Skin of body (tissue), 3 donors: ENCODE measurements at places on chromosomes 12 and 14. TPM values are rescaled to one million over a fixed set of nuclear protein-coding genes. Genes with fewer than 3 reads are reported as not detected.

GRCh38 chr12:116835484-116835883 lies 45.8 kb downstream of the HRK start:
- DNase-seq = no peak

DNA sequence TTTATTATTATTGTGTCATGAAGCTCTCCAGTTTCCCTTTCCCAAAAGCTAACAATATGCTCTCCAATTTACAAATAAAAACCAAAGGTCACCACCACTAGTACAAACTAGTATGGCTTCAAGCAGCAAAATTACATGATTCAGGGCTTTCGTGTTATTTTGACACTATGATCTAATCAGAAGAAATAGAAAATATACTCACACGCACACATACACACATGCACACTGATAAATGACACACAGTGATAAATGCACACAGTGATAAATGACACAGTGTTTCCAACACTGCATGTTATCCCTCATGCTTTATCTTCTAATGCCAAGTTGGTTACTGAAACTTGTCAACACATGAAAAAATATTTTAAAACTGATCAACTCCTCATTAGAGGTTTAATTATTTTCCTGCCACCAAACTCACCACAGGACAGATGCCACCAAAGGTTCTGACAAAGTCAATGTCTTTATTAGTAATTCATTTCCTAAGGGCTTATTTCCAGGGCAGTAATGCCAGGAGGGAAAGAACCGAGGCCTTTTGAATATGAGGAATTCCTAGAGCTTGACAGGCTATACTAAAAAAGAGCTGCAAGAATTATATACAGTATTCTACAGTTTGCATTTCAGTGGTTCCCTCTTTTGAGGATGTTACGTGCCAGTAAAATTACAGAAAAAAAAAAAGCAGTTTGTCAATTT lies 82.4 kb downstream of the PPP2R5E start:
- no peak for DNase-seq

DNA sequence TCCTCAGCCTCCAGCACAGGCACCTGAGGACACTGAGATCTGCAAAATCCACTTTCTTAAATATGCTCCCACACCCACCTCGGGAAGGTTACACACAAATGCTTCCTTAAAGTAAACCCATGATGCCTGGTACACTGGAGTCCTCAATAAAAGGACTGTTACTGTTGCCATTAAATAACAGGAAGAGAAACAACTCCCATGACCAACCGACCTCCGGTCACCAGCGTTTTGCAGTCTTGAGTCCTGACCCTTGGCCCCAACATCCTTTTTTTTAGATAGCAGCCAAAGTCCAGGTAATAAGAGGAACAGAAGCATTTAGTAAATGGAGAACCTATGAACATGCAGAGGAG lies 42.4 kb downstream of the ITPK1 start:
- DNase-seq = no peak

DNA sequence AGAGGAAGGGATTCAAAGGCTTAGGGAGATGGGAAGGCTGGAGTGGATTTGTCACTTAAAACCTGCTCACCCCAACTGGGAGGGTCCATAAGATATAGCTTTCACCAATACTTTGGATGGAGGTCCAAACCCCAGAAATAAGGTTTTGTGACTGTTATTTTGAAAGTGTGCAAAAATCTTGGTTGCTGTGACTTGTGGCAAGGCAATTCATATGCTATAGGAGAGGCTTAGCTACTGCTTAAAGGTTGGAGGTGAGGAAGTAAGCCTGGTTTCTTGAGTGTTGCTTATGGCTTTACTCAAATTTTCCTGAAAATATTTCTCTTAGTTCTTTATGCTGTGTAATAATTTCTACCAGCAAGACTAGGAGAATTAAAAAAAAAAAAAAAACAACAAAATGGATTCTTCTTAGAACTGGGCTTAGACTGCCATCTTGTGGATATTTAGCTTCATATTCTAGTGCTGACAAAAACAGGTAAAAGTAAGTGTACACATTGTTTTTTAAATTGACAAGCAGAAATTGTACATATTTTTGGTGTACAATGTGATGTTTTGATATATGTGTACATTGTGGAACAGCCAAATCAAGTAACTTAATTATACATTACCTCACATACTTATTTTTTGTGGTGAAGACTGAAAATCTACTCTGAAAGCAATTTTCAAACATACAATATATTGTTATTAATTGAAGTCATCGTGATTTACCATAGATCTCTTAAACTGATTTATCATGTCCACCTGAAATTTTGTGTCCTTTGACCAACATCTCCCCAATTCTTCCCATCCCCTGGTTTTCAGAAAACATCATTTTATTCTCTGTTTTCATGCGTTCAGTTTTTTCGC lies 23.0 kb downstream of the PDE6H start:
- DNase-seq = peak; percentile 25

DNA sequence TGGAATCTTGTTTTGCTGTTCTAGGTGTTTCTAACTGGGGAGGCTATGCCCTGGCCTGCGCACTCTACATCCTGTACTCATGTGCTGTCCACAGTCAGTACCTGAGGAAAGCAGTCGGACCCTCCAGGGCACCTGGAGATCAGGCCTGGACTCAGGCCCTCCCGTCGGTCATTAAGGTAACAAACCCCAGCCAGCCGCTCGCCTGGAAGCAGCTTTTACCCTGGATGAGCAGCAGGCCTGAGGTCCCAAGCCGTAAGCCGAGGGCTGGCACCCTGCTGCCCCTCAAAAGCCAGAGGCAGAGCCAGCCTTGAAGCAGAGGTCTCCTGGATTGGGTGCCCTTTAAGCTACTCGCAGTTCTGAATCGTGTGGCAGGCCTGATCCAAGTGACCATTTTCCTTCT lies 29.1 kb downstream of the GPR68 start:
- DNase-seq = no peak

GRCh38 chr12:121792607-121793439 lies 665 bp downstream of the RHOF start:
- DNase-seq = no peak

DNA sequence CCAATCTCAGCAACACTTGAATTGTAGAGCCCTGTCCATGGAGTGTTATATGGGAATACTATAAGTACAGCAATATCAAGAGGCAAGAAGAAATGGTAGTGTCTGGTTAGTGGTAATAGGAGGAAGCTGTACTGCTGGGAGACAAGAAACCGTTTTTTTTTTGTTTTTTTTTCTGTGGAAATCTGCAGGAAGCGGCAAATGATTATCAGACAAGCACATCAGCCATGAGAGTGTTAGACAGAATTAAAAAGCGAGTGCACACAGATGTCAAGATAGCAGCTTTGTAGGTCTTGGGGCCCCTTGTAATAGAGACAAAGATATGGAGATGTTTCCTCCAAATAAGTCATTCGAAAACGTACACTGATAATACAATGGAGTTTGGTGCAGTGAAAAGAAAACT lies 6.7 kb downstream of the TESPA1 start:
- no peak for DNase-seq

- no peak for DNase-seq
Measured at GRCh38 chr12:113416091-113416754, 6.0 kb upstream of the SDSL start.

DNA sequence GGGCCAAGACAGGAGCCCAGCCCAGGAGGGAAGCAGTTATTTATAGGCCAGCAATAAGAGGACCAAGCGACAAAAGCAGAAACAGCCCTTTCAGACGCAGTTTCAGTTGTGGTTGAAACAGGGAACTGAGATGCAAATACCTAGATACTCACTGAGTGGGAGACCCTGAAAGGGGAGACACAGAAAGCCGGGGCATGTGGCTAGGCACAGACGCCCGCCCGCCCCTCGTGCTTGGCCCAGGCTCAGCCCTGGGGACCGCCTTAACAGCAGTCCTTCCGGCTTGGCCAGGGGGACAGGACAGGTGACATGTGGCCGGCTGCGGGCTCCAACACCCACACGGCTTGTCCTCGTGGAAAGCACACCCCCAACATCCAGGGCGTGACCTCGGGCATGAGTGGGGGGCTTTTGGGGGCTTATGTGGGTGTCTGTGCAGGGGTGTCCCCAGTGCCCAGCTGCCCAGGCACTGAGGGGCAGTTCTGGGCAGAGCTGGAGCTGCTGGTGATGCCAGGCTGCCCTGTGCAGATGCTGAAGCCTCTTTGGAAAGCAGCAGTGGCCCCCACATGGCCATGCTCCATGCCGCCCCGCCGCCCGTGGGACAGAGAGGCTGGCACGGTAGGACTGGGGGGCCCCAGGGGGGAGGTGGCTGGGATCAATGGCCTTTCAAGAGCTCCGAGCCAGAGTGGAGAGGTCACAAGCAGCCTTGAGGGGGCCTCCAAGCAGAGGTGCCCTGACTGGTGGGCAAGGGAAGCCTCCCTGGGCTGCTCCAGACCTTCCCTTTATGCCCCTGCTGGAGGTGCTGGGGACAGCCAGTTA lies 2.1 kb downstream of the PLD4 start:
- no peak for DNase-seq

GRCh38 chr12:2049604-2050540 lies 2.9 kb upstream of the CACNA1C start:
- DNase-seq = no peak

DNA sequence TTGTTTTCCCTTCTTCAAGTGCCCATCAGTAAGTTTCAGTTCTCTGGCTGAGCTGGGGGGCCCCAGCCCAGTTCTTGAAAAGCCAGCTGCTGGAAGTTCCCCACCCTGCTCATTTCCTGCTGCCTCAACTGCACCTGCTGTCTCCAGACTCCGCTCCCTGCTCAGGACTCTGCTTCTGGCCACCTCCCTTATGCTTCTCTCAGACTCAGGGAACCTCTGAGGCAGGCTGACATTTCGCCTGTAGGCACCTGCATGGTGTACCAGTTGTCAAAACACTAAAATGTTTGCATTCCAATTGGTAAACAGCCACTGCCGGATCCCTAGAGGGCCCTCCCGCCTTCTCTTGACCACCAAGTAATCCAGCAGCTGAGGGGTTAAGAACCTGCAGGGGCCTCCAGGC lies 136.5 kb upstream of the VRK1 start:
- DNase-seq = no peak

- DNase-seq = no peak
Measured at GRCh38 chr12:90842477-90842876, 112.5 kb downstream of the CCER1 start.

DNA sequence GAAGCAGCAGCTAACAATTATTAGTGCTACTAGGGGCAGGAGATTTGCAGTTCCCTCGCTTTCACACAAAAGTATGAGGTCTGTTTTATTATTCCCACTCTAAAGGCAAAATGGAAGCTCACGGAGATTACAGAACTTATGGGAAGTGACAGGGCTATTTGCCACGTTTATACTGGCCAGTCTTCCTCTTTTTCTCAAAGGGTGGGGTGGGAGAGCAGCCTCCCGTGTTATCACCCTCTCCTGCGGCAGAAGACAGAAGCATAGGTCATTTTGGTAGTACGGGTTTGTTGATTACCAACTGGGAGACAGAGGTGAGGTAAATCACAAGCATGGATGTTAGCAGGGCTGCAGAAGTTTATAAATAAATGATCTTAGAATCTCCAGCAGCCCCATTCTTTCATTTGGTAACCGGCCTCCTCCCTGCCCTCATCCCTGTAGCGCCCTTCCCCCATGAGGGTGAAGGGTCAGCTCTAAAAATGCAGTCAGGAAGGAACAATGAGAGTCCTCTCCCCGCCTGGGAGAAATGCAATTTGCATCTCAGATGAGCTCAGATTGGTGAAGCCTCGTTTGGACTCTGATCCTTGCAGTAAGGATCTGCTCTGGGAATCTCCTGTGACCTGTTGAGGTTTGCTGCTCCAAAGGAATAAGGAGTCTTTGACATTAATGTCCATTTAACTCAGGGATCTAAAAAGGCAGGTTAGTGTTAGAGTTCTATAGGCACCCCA lies 44.7 kb upstream of the SINHCAF start:
- no peak for DNase-seq

GRCh38 chr12:108831309-108831991 lies 25.9 kb downstream of the SSH1 start:
- no peak for DNase-seq

DNA sequence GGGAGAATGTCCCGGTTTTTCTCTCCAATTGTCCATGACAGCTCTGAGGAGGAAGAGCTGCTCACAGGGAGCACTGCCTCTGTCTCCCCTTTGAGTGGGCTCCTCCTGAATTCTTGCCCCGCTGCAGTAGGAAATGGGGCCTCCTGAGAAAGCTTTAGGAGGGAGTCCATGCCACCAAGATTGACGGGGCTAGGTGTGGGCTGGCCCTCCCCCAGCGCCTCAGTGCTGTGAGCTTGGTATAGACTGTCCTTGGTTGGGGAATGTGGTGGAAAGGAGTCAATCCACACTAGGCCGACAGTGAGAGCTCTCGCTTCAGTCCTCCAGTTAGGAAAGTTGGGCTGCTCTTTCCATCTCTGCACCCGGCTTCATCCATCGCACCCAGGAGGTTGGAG lies 23.4 kb upstream of the CTDSP2 start:
- DNase-seq = no peak

DNA sequence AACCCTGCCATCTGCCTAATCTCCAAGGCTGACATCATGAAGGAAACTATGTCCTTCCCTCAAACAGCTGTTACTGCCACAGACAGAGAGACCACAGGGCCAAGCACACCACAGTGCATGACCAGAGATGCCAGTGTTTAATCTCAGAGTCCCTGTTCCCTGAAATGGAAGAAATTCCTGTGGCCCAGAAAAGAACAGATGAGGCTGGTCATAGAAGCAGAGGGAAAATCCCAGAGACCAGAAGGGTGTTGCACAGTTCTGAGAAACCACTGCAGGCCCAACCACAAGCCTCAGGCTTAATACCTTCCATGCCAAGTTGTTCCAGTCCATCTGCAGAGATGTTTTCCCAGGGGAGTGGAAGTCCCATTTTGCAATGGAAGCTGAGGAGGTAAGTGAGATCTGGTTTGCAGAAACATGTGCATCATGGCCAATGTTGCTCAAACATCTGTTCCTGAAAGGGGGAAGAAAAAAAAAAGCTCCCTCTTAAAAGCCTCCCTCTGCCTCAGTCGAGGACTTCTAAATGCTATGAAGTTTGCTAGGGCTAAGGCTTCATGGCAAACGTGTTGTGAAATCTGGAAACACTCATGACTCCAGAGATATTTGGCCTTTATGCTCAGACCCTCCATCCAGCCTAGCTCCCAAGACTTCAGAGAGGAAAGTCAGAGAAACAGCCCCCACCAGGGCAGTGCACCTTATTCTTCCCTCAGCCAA lies 98.6 kb downstream of the SCARB1 start:
- peak; percentile 88 for DNase-seq

DNA sequence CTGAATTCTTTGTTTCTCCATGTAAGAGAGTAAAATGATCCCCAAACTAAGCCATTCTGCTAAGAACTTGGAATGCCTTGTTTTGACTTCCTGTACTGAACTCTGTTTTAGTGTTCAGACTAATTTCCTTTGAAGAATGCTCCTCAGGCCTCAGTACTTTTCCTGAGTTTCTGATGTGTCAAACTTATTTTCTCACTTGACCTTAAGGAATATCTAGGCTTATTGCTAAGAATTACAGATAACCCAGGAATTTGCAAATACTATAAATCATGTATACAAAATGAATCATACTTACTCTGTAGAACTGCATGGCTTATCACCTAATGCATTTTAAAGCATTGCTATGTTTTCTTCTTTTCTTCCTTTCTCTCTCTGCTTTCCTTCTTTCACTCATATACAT lies 93.1 kb upstream of the PKP2 start:
- no peak for DNase-seq

GRCh38 chr12:54341378-54342300 lies 16.7 kb downstream of the COPZ1 start:
- no peak for DNase-seq

SERPINA12 gene
- 16.9 TPM for total RNA-seq

SIX1 gene
- 4.6 TPM for total RNA-seq

FOXN4 gene
- 0.10 TPM for total RNA-seq

SLC5A8 gene
- total RNA-seq = 1.7 TPM

CLEC7A gene
- 5.8 TPM for total RNA-seq

GPR132 gene
- 1.6 TPM for total RNA-seq

SYNDIG1L gene
- not detected for total RNA-seq

C1RL gene
- total RNA-seq = 10.4 TPM

TMPRSS12 gene
- not detected for total RNA-seq

PLEK2 gene
- total RNA-seq = 14.0 TPM

GARIN6 gene
- not detected for total RNA-seq

RILPL1 gene
- 7.9 TPM for total RNA-seq

ASB8 gene
- 22.1 TPM for total RNA-seq
